Brain pericyte (primary cell): ENCODE measurements at places on chromosomes 3 and 15.

DNA sequence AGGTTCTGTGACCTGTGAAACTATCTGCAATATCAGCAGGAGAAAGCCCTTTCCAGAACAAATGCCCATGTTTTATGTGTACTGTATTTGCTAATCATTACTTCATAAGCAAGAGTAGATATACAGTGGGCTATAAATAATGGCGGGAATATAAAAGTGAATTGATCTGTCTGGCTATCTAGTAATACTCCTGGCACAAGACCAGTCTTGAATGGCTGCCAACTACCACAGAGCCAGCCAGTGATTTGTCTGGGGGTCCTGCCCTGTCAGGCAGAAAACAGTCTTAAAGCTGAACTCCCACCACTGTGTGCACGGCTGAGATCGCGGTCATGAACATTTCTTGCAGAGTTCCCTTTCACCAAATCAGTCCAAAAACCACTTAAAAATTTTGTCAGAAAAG is 176.3 kb downstream of the MEIS2 start:
- no peak for DNase-seq

DNA sequence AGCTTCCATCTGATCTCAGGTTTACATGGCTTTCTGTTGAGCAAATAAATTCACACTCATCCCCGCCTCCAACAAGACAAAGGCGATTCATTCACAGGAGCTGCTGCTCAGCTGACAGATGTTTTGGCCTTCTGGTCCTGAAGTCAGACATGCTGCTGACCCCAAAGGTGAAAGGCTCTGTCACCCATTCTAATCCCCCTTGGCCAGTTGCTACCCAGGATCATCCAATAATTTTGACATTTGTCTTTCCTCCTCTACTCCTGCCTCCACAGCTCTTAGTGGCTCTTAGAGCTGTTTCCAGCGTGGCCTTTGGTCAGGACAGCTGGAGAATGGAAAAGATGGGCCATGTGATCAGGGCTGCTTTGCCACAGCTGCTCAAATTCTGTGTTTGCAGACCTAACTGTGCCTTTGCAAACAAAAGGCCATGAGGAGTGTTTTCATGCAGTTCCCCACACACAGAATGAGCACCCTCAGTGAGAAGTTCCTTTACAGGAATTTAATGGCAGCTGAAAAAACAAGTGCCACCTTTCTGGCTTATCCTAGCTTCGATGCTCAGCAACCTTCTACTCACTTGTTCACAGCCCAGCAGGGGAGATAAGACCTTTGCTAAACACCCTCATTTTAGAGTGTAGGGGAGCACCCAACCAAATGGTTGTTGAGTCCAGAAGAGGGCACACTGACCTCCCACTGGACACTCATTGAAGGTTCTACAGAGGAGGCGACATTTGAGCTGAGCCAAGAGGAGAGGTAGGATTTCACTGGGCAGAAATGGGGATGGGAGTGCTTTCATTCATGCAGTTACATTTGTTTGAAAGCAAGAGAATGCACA is 39.0 kb downstream of the CYP19A1 start:
- DNase-seq = no peak

- no peak for DNase-seq
These were observed 57.2 kb downstream of the XXYLT1 start for GRCh38 chr3:195213639-195214315.

DNA sequence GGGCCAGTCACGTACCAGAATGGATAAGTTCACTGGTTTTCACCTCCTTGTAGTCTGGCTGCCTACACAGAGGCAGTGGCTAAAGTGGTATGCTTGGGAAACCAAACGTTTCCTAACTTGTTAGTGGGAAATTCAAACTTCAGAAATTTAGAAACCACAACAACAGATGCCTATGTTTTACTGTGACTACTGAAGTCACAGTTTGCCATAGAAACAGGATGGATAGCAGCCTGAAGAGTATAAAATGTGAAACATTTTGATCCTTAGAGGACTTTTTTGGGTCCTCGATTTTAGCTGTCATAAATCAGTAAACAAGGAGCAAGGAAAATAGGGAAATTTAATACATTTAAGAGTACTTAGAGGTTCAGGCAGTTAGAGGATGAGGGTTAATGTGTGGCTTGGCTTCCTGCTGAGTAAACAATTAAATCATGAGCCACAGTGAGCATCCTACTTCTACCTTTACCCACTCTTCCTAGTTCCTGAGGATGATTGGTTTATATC is 48.6 kb downstream of the CMSS1 start:
- no peak for DNase-seq

- DNase-seq = no peak
These were observed 61.2 kb upstream of the EPHB3 start for GRCh38 chr3:184500344-184500923.
